ENCODE measurements at places on chromosomes 5 and 9. TPM values are rescaled to one million over a fixed set of nuclear protein-coding genes. Genes with fewer than 3 reads are reported as not detected.

GRCh38 chr5:109697339-109697738 is 7.6 kb downstream of the MAN2A1 start:
- DNase-seq: no peak

DNA sequence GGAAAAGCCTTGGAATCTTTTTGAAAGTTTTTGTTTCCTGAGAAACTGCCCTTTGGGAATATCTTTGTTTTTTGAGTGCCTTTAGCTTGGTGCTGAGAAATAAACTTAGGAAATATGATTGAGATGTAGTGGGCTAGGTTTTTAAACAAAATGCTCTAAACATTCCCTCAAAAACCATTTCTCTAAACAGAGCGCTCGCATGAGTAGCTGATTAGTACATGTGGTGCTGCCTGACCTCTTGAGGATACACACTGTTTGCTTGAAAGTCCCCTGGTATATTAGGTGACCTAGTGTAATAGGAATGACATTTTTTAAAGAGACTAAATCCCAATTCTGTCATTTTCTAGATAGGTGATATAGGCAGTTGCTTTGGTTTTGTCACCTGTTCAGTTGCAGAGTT is 132.3 kb downstream of the ADAMTSL1 start:
- DNase-seq: no peak

DNA sequence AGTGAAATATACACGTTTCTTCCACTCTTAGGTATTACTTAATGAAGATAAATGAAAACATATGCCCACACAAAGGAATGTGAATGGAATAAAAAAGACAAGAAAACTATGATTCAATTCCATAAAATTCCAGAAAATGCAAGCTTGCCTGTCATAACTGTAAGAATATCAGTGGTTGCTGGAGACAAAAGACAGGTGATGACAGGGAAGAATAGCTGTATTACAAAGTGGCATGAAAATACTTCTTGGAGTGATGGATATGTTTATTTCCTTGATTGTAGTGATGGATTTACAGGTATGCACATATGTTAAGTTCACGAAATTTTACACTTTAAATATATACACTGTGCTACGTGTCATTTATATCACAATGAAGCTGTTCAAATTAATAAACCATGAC is 553.3 kb downstream of the HTR1A start:
- no peak for DNase-seq

DNA sequence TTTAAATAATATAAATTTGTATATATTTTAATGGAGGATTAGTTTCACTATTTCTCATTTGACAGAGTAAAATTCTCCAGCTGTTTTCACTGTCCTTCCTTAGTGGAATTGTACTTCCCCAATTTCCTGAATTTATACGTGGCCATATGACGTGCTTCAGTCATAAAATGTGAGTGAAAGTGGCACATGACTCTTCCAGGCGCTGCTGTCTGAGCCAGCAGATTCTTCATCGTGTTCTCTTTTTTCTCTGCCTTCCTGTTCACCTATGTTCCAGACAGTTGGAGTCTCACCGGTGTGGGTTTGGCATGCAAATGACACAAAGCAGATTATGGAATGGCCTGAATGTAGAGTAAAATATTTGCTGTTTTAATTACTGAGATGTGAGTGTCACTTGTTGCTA is 684.1 kb downstream of the SEMA5A start:
- no peak for DNase-seq

GRCh38 chr9:36671561-36671960 is 98.9 kb downstream of the MELK start:
- DNase-seq: no peak

- DNase-seq: no peak
Measured at GRCh38 chr5:35771300-35771699, 85.4 kb upstream of the IL7R start.

DNA sequence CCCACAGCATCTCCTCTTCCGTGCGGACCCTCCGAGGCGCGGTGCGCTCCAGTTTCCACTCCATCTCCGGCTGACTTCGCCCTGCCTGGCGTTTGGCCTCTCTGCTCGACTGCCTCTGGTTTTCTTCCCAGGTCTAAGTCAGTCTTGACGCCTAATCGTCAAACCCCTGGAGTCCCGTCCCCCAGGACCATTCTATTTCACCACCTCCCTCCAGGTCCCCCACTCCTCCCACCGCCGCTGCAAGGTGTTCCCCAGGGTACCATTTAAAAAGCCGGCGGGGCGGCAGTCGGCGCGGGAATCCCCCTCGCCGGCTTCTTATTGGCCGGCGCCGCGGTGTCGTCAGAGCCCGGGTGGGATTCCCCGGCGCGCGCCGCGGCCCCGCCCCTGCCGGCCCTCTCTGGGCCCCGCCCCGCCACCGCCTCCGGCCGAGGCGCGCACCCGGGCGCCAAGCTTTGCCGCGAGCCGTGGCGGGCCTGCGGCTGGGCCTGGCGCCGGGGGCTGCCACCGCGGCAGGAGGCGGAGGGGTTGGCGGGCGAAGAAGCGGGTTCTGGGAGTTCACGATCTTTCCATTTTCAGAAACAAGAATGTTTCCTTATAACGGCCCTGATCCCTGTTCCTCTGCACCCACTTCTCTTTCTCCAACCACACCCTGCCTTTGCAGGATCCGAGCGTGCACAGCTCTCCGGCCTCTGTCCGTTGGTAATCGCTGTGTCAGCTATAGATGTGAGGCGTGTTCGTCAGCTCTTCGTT is at the start of gene CDC20B:
Gene CDC20B (minus strand): TSS at position 241 of the 750 bp plus-strand sequence. CDS start 177 bp downstream, at position 64.
- DNase-seq: peak; percentile 92

- peak; percentile 61 for DNase-seq
Measured at GRCh38 chr9:34546834-34547827, 24.3 kb upstream of the ENHO start.

DNA sequence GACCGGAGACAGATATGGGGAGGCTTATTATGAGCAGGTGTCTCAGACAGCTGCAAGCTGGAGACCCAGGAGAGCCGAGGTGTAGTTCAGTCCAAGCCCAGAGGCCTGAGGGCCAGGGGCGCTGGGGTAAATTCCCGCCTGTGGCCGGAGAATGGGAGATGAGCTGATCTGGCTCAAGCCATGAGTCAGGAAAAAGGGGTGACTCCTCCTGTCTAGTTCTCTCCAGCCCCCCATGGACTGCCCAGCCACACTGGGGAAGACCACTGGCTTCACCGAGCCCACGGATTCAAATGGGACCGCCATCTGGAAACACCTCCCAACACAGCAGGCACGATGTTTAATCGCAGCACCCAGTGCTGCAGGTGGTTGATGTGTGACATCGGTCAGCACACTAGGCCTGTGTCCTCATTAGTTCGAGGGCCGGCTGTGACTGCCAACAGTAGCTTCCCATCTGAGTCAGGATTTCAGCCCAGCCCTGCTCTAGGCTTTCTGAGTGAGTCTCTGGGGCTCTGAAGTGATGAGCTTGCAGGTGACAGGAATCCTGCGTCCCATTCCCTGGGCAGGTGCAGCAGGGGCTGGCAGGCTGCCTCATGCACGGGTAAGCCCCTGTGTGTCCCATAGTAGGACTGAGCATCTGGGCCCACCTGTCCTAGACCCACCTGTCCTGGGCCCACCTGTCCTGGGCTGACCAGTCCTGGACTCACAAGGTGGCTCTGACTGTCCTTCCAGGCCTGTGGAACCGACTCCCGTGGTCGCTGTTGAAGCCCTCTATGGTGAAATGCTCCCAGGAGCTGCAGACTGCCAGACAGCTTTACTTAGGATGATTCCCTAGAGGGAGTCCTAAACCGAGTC is 49.7 kb downstream of the AHRR start:
- DNase-seq: peak; percentile 57

DNA sequence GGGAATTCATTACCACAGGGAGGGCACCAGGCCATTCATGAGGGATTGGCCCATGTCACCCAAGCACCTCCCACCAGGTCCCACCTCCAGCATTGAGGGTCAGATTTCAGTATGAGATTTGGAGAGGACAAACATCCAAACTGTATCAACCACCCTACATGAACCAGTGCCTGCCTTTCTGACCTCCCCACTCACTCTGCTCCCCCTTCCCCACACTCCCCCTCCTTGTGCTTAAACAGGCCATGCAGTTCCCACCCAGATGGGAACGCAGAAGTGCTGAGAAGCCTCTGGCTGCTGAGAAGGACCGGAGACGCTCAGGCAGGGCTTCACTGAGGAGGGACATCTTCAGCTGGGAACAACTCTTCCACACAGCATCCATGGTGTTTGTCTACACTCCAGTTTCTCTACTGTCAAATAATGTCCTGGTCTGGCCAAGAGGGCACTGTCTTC is 30.0 kb upstream of the ADAMTS2 start:
- DNase-seq: peak; percentile 18

DNA sequence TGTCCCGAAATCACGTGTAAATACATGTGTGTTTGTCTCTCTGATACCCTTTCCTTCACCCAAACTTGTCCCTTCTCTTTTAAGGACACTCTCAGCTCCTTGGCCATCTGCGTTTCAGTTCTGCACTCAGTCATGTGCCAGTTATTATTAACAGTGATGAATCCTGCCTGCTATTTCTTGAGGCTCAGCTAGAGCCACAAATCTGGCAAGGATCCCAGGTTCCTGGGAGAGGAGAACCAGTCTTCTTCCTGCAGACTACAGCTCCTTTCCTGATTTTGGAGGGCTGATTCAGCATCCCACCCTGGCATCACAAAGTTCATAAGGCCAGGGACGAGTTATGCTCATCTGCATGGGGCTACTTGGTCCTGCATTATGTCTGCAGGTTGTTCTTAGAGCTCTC is 5.6 kb downstream of the MAMDC2 start:
- peak; percentile 90 for DNase-seq

GRCh38 chr9:13689925-13690324 is 410.4 kb upstream of the MPDZ start:
- no peak for DNase-seq

DNA sequence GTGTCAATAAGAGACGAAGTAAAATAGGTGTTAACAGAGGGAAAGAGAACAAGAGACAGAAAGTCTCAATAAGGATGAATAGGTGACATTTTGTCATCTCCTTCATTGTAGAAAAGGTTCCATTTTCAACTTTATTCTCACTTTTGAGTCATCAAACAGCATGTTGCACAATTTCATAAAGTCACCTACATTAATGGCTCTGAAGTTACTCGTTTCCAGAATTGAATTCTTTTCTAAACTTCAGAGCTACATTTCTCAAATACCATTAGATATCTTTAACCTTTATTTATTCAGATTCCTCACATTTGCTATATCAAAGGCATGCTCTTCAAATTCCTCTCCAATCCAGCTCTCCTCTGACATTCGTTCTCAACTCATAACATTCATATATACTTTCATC is 13.1 kb downstream of the ADAMTS6 start:
- DNase-seq: no peak

DNA sequence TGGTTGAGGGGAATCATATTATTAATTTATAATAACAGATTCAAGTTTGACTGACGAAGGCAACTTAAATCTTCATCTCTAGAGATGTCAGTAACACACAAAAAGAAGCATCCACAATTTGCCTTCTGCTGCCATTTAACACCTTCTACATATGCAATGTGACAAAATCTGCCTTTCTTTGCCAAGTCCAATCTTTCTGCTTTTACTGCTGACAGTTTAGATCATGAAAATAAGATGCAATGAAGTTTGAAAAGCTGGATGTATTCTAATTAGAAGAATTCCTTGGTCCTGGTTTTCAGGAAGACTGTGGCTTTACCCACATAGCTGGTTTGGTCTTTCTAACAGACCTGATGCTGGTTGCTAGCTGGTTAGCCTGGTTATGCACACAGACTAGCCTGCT is 178.9 kb downstream of the ACER2 start:
- no peak for DNase-seq

GRCh38 chr5:54249210-54250028 is 61.0 kb downstream of the ARL15 start:
- DNase-seq: no peak

- no peak for DNase-seq
Measured at GRCh38 chr9:131464354-131465000, 38.2 kb upstream of the POMT1 start.

DNA sequence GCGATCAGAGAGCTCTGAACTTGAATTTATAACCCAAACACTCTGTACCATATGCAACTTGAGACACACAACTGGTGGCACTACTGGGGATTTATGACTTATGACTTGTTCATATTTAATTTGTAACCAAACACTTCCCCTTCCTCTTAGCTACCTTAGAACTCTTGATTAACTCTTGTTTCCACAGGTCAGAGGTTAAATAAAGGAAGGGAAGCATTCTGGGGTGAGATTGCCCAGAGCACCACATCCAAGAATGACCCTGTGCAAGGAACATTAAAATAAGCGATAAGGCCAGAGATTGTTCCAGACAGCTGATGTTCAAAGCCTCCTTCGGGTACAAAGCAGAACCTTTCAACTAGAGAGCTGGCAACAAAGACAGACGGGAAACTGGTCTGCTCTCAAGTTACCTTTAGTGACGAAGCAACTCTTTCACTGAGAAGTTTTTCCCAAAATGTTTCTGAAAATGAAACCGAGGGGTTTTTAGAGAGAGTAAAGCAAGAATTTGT is 242.6 kb downstream of the DENND1A start:
- DNase-seq: no peak

DNA sequence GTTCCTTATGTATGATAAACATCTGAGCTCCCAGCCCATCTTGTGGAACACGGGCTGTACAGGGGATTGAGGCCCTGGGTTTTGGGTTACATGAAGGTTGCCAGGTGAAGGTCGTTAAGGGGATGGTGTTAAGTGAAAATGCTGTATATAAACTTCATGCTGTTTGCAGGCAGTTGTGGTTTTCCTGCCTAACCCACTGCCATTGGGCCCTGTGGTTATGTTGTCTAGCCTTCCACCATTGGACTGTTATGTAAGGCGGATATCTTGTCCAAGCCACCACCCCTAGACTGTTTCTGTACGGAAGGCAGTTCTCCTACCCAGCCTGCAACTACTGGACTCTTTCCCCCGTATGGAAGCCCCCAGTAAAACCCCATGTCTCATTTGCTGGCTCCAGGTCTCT is 246.1 kb downstream of the KIF4B start:
- DNase-seq: no peak

GRCh38 chr9:12776513-12777055 is 1.8 kb downstream of the LURAP1L start:
- DNase-seq: peak; percentile 91

DNA sequence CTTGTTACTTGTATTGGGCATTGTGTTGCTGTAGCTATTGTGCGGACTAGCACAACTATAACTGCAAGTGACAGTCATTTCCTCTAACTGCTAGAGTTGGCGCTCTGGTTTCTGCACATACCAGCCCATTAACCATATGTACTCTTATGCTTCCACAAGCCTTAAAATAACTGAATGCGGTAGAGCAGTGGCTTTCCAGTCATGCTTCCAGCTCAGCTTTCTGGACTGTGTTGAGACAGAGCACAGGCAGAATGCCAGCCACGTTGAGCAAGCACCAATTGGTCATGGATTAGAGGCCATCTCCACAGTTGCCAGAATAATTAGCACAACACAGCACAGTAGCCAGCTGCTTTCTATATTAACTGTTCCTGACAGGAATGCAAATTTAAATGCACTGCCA is 12.2 kb downstream of the INVS start:
- DNase-seq: peak; percentile 90

- no peak for DNase-seq
Measured at GRCh38 chr9:26263478-26263877, 585.2 kb upstream of the TUSC1 start.

Gene CDO1
- 27.7 TPM for total RNA-seq

Gene PRSS3
- not detected for total RNA-seq

Gene FOXD4L6
- total RNA-seq: not detected

Gene HSD17B3
- 2.6 TPM for total RNA-seq

Gene SPEF2
- total RNA-seq: 4.4 TPM

Gene MYOT
- total RNA-seq: 4.0 TPM

Gene FABP6
- total RNA-seq: not detected

Gene SMIM23
- not detected for total RNA-seq

Gene SAP30L
- total RNA-seq: 40.5 TPM

Gene LMAN2
- total RNA-seq: 86.2 TPM

Gene PCDHGC5
- total RNA-seq: 2.8 TPM

Gene TTC23L
- 0.62 TPM for total RNA-seq

Measured in aorta (tissue), 5 donors.